Suppressor macrophage treated with lipopolysaccharide for 1 hour (primary cell): ENCODE measurements at places on chromosomes 13 and 19.
A peak's percentile ranks its signal among the peaks of the same experiment; 100 is the strongest.

GRCh38 chr19:1255186-1256161 lies 7.1 kb downstream of the MIDN start:
- DNase-seq: no peak

- no peak for DNase-seq
Measured at GRCh38 chr13:105599477-105600037, 935.9 kb downstream of the EFNB2 start.

- DNase-seq: no peak
Measured at GRCh38 chr19:45716359-45717130, 14.2 kb downstream of the FBXO46 start.

DNA sequence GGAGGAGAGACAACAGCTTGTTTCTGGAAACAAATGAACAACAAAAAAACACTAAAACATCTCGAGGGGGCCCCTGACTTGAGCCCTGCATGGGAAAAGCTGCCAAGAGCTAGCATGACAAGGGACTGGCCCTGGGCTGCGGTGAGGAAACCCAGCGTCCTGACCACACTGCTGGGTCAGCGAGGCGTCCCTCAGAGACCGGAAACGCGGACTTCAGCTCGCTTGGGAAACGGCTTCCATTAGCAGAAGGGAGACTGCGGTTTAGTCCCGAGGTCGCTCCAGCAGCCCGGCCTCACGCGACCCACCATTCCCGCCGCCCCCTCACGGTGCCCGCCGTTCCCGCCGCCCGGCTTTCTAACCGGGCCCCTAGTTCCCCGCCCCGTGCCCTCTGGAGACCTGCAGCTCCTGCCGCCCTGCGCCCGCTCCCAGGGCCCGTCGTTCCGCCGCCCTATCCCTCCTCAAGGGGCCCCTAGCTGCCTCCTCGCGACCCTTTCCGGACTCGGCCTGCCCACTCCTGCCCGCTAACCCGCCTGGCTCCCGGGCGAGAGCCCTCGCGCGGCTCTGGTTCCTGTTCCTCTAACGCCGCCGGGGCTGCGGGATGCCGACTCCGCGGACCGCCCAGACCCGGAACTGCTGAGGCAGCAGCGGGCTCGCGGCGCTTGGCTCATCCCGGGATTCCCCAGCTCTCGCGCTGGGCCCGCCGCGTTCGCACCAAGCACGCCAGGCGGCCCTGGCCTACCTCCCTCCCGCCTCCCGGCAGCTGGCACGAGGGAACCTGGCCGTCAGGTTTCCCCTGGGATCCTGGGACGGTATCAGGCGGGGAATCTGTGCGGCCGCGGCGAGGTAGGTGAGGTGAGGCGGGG lies at the start of gene CCDC122:
CCDC122 (minus strand) TSS at position 849 of the 863 bp plus-strand sequence. CDS start 10,364 bp downstream, outside the sequence.
- DNase-seq: peak; percentile 98

GRCh38 chr13:93425411-93425810 lies 198.8 kb downstream of the GPC6 start:
- DNase-seq: no peak

DNA sequence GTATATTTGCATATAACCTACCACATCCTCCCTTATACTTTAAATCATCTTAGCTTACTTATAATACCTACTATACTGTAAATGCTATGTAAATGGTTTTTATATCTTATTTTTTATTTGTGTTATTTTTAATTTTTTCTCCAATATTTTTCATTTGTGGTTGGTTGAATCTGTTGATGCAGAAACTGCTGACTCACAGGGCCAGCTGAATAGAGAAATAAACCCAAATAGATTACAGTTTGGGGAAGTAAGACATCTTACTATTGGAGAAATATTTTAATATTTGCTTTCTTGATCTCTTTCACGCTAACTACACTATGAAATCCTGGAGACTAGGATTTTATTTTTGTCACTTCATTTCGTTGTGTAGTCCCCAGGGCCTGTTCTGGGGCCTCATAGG lies 7.1 kb downstream of the SMAD9 start:
- no peak for DNase-seq

DNA sequence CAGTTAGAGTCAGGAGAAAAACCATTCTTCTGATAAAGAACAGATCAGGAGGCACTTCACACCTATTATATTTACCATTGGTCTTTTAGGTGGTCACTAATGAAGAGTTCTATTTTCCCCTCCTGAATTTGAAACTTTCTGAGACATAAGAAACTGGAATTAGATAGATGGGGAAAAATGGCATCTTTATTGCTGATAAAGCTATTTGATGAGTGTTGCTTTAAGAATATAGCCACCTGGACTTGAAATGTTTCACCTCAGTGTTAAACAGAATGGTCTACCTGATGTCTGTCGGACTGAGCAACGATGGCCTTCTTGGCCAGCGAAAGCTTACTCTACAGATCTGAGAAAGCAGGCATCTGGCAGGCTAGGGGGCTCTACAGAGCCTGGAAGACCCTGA lies 107.0 kb downstream of the SLITRK5 start:
- no peak for DNase-seq

DNA sequence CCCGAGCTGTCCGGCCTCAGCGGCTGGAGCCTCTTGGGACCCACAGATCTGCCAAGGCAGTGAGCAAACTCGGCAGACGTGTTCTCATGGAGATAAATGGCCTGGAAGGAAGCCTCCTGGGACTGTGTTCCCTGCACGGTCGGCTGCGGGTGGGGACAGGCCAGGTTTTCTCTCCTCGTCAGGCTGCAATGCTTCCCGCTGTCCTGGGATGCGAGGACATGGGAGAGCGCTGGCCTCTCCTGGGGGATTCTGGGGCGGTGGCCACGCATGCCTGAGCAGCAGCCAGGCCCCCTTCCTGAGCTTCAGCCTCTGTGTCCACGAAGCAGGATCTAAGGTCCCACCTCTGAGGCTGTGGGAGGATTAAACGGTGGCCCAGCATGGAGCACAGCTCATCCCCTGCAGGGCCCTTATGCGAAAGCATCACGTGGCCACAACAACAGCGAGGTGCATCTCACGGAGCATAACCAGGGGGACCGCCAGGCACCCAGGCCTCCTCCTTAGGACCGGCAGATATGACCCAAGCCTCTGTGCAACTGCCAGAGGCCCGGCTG lies 21.2 kb upstream of the C13orf46 start:
- no peak for DNase-seq

- DNase-seq: no peak
Measured at GRCh38 chr13:77062097-77062496, 35.1 kb upstream of the FBXL3 start.

GRCh38 chr13:38262211-38262610 lies 87.4 kb upstream of the UFM1 start:
- no peak for DNase-seq

DNA sequence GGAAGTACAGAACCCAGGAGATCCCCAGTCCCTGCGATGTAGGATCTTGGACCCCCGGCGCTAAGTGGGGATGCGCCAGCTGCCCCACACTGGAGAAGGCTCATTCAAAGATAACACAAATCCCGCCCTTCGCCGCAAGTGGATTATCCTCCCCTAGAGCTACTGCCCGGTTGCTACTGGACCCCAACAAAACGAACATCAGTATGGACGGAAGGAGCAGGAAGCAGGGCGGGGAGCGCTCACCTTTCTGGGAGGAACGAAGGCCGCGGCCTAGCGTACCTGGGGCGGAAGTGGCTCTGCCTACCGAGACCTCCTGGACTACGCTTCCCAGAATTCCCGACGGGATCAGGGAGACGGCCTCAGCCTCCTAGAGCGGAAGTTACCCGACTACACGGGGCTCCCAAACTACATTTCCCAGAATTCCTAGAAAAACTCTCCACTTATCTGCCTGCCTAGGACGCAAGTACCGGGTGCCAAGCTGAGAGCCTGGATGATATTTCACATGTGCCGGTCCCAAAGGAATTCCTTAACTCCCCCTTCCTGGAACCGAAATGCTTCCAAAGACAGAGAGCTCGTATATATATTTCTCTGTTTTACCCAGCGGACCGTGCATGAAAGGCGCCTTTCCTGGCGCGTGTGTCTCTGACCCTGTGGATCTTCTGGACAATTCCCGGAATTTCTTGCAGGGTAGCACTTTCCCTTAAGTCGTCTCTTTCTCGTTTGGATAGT lies at the start of gene ZNF112:
ZNF112 (minus strand) TSS at position 298 of the 729 bp plus-strand sequence. CDS start 16,141 bp downstream, outside the sequence.
- DNase-seq: peak; percentile 85

- DNase-seq: peak; percentile 93
Measured at GRCh38 chr19:7655581-7655980, 13.3 kb upstream of the RETN start.

- peak; percentile 61 for DNase-seq
Measured at GRCh38 chr19:48873476-48874302, 1.5 kb downstream of the PPP1R15A start.

GRCh38 chr19:30017172-30017571 lies 75.1 kb downstream of the URI1 start:
- no peak for DNase-seq

GRCh38 chr19:5172859-5173630 lies 167.6 kb downstream of the PTPRS start:
- peak; percentile 85 for DNase-seq

DNA sequence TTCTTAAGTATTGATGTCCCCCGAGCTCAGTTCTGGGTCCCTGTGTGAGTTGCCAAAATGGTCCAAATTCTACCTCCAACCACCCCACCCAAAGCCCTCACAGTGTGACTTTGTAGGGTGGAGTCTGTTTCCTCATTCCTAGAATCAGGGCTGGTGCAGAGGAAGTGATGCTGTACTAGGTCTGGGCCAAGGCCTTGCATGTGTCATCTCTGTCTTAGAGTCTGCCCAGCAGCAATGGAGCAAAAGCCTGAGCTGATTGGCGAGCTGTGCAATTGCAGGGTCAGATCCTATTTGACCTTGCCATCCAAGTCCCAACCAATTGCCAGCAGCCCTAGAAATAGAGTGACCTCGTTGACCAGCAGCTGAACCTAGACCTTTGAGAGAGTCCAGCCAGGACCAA lies 97.0 kb upstream of the ANKRD10 start:
- DNase-seq: peak; percentile 10

GRCh38 chr13:33188093-33188882 lies 97.3 kb downstream of the STARD13 start:
- DNase-seq: no peak

DNA sequence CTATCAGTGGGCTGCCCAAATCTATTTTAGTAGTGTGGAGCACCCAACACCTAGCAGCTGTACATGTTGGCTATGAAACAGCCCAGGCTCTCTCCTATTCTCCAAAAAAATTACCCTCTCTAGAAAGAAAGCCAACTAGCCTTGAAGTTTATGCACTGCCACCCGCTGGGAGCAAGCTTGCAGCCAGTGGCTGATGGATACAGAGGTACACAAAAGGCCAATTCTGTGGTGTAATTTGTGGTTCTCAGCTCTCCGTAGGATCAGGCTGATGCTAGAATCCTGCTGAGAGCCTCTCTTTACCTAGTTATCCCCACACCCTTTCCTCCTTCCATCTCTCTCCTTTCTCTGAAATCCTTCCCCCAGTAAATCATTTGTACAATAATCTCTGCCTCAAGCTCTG lies 1120.7 kb downstream of the DIAPH3 start:
- DNase-seq: no peak

DNA sequence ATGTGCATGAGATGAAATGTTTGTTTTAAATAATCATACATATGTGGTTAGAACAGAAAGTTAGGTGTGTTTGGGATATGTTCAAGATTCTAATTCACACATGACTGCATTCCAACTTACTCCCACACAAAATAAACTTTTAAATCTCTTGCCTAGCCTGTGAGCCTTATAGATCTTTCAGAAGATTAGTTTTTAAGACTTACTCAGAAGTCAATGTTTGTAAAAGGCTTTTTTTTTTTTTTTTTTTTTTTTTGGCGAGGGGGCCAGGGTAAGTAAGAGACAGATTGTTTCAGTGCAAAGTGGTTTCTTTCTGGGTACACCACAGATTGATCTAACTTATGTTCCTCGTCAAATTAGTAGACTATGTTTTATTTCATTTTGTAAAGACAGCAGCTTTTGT lies 39.1 kb downstream of the GPR180 start:
- no peak for DNase-seq

DNA sequence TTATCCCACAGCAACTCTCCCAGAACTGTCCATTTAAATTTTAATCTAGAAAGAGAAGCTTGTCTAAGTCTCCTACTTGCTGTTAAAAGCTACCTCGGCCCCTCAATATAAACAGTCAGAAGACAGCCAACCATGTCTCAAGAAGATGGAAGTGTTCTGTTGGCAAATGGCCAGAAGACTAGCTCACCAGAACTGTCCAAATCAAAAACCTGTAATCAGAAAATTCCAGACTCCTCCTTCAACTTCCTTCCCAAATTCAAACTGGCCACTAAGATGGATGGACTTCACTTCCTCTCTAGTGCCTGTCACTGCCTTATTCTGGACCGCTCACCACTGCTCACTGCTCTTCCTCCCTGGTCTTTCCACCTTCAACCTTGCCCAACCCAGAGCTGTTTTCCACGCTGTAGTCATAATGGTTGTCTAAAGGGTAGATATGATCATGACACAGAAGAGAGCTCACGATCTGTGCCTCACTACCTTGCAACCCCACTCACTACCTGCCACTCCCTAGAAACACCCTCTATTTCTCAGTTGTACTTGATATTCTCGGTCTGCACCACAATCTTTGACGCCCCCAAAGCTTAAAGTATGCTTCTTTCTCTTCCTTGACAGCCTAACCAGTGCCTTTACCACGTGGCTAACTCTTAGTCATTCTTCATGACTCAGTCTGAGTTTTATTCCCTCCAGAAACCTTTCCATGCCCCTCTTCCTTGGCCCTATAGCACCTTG lies 9.2 kb downstream of the FGF14 start:
- peak; percentile 15 for DNase-seq

DNA sequence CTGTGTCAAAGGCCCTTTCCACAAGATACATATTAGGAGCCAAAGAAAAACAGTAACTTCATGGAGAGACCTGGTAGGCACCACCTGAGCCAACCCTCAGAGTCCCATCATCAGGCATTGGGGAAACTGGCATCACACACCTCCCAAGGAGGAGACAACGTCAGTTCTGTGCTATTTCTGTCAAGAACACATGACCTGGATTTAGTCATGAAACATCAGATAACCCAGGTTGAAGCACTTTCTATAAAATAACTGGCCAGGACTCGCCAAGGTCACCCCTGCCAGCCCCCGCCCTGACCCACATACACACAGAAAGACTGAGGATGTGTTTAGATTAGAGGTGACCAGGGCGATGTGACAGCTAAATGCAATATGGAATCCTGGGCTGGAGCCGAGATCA lies 35.6 kb downstream of the COL4A1 start:
- DNase-seq: no peak

DNA sequence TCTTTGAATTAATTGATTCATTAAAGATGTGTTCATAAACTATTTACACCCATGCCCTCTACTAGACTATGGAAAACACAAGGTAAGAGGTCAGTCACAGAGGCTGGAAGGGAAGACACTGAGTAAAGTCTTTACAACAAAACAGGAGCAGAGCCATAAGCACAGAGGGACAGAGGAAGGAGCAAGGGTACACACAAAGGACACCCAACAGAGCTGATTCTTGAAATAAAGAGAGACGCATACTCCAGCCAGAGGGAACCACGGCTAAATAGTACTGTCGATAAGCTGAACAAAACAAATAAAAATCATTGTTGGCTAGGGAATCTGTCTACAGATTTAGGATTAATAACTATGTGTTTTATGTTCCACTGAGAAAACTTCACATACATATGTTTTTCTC lies 289.2 kb downstream of the EFNB2 start:
- no peak for DNase-seq
